ENCODE measurements at places on chromosomes 7 and 10. TPM values are rescaled to one million over a fixed set of nuclear protein-coding genes. Genes with fewer than 3 reads are reported as not detected.
A peak's percentile ranks its signal among the peaks of the same experiment; 100 is the strongest.

DNA sequence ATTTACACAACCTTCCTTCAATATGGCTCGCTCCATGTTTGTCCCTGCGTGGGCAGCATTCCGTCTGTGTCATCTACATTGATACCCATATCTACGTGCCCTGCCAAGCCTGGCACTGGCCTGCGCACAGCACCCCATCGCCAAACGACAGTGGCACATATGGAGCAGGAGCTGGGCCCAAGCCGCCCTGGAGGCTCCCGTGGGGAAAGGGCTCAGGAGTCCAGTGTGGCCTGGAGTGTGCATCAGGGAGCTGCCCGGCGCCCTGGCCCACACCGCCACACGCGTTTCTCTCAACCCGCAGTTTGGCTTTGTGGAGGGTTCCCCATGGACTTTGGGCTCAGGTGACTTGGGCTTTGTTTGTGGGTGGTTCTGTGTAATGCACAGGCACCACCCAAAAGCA, 273.2 kb downstream of the PTPRN2 start:
- H3K36me3 ChIP-seq, result peaks cover 5% of the 10 kb centered on the region
- H3K27ac ChIP-seq, result peak overlapping the region; percentile 77
- no peak overlapping the region for H3K4me3 ChIP-seq
- no peaks in the 10 kb centered on the region for H3K4me1 ChIP-seq
- H3K27me3 ChIP-seq, result peaks cover 8% of the 10 kb centered on the region
- no peak for DNase-seq

DNA sequence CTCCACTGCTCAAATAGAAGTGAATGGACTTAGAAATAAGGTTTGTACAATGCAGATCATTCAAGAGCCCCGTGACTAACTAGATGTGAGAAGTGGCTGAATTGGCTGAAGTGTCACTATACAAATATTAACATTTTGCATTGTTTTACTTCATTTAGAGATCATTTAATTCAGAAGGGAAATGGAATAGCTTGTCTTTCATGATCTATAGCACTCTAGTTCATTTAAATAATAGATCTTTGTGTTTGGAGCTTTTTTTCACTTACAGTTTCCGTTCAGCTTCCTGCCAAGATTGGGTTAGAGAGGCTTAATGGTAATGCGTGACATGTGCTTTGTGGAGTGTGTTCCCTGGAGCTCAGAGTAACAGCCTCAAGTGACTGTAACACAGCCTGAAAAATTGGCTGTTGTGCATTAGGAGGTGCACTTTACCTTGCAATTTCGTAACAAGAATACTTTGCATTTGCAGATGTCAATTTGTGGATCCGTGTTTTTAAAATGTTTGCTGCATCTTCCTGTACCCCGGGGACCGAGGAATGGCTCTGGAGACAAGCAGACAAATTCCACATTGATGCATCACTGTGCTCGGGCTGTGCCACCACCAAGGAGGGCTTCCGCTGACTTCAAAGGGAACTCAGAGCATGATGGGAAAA, 170.3 kb downstream of the NRP1 start:
- H3K4me3 ChIP-seq, result no peak overlapping the region
- no peaks in the 10 kb centered on the region for H3K27me3 ChIP-seq
- peaks cover 18% of the 10 kb centered on the region for H3K4me1 ChIP-seq
- no peaks in the 10 kb centered on the region for H3K36me3 ChIP-seq

- no peaks in the 10 kb centered on the region for H3K4me1 ChIP-seq
- no peaks in the 10 kb centered on the region for H3K36me3 ChIP-seq
- H3K27me3 ChIP-seq, result peaks cover 4% of the 10 kb centered on the region
- no peak for DNase-seq
- H3K27ac ChIP-seq, result no peak overlapping the region
- no peak overlapping the region for H3K4me3 ChIP-seq
These were observed 197.7 kb downstream of the CCDC3 start for GRCh38 chr10:12803776-12804175.

GRCh38 chr7:141178486-141179135, 104.7 kb downstream of the TMEM178B start:
- H3K4me3 ChIP-seq, result no peak overlapping the region
- no peaks in the 10 kb centered on the region for H3K36me3 ChIP-seq
- H3K27ac ChIP-seq, result no peak overlapping the region
- no peak for DNase-seq
- H3K4me1 ChIP-seq, result no peaks in the 10 kb centered on the region

Gene ZNF365
- total RNA-seq, result not detected
